Right hindlimb (tissue), 1 donor: ENCODE measurements at places on chromosomes 13 and 19.

- DNase-seq, result peak; percentile 78
These were observed 16.1 kb upstream of the MADCAM1 start for GRCh38 chr19:480016-480855.

DNA sequence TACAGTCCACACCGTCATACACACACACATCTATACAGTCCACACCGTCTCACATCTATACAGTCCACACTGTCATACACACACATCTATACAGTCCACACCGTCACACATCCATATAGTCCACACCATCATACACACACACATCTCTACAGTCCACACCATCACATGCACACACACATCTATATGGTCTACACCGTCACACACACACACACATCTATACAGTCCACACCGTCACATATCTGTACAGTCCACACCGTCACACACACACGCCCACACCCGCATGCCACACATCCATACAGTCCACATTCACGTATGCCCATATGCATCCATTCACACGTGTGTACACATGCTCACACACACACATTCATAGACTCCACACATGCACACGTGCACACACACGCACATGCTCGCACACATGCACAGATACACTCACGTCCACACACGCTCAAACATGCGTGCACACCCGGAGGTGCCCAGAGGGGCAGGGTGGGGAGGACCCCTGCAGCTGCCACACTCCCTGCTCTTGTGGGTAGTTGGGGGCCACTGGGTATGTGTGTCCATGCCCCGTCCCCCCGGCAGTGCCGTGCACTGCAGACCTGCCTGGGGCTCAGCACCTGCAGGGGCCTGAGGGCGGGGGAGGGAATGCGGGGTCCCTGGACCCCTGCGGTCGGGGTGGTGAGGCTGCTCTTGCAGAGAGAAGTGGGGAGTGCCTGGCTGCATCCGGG is 29.2 kb downstream of the PIAS4 start:
- no peak for DNase-seq

GRCh38 chr19:49017041-49017665 is at the start of gene LHB:
Gene LHB, minus strand, starts transcription at chr19:49017091. Its CDS starts 10 bp downstream, at chr19:49017081.
- DNase-seq, result no peak

DNA sequence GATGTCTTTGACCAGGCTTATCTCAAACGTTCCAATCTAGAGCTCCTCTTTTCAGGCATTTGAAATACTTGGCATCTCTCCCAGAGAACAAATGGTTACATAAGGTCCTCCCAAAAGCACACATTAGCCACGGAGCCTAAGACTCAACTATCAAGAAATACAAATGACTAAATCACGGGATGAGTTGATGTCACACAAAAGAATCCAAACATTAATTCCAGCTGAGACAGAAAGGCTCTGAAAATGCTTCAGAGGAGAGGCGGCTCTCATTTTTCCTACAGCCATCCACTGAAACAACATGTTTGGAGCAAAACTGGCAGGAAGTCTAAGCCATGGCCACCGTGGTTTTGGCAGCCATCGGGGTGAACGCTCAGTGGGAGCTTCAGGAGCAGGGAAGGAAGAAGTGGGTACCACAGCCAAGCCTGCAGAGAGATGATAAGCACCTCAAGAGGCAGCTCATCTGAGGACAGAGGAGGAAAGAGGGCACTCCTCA is 122.5 kb downstream of the STK24 start:
- DNase-seq, result no peak

GRCh38 chr13:34733721-34734120 is 208.3 kb upstream of the NBEA start:
- no peak for DNase-seq

GRCh38 chr13:102945324-102945815 is 99.5 kb downstream of the ERCC5 start:
- no peak for DNase-seq

GRCh38 chr19:2888731-2889224 is 11.9 kb upstream of the ZNF57 start:
- DNase-seq, result peak; percentile 50

- DNase-seq, result no peak
These were observed 52.8 kb downstream of the RUBCNL start for GRCh38 chr13:46334035-46334822.

DNA sequence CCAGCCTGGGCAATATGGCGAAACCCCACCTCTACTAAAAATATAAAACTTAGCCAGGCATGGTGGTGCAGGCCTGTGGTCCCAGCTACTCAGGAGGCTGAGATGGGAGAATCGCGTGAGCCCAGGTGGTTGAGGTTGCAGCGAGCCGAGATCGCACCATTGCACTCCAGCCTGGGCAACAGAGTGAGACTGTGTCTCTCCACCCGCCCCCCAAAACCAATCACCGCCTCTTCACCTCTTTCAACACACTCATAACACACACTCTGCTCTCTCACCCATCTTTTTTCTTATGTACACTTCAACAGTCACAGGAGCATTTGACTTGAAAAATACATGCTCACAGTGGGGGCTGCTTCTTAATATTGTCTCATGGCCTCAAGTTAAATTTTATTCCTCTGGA is 76.8 kb downstream of the ESD start:
- DNase-seq, result no peak

GRCh38 chr19:45306040-45306439 is 16.6 kb downstream of the CKM start:
- DNase-seq, result no peak

GRCh38 chr13:66159511-66159910 is 1070.6 kb downstream of the PCDH9 start:
- no peak for DNase-seq

- DNase-seq, result no peak
These were observed 58.0 kb downstream of the MAP4K1 start for GRCh38 chr19:38559428-38560401.

DNA sequence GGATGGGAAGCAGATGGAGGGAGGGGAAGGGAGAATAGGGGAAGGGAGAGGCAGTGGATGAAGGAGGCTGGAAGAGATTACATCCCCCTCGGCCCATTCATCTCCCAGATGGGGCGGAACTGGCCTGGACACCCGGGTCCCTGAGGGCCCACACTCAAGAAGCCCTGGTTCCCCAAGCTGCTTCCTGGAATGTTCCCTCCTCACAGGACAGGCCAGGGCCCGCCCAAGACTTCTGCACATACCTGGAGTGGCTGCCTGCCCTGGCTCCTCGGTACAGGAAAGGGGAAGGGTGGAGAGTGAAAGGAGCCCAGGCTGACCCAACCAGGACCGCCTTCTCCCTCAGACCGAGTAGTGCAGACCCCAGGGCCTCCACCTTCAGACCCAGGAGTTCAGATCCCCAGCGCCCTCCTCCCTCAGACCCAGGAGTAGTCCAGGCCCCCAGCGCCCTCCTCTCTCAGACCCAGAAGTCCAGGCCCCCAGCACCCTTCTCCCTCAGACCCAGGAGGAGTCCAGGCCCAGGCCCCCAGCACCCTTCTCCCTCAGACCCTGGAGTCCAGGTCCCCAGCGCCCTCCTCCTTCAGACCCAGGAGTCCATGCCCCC is 489 bp downstream of the NTF4 start:
- DNase-seq, result no peak

DNA sequence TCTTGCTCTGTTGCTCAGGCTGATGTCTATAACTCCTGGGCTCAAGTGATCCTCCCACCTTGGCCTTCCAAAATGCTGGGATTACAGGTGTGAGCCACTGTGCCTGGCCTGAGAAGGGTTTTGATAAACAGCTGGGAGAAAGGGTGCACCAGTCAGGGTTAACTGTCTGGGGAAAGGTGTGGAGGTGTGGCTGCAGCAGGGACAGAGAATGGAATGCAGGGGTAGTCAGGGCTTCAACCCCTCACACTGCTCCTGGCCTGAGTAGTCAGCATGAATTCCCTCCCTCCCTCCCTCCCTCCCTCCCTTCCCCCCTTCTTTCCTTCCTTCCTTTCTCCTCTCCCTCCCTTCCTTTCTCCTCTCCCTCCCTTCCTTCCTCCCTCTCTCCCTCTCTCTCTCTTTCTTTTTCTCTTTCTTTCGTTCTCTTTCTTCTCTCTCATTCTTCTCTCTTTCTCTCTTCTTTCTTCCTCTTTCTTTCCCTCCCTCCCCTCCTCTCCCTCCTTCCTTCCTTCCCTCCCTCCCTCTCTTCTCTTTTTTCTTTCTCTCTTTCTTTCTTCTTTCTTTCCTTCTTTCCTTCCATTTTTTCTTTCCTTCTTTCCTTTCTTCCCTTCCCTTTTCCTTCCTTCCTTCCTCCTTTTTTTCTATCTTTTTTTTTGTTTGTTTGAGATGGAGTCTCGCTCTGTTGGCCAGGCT is 16.0 kb downstream of the MYO1F start:
- no peak for DNase-seq
